ENCODE measurements at places on chromosomes 12 and 14.

- DNase-seq = no peak
Measured at GRCh38 chr12:62106547-62107185, 153.5 kb upstream of the USP15 start.

DNA sequence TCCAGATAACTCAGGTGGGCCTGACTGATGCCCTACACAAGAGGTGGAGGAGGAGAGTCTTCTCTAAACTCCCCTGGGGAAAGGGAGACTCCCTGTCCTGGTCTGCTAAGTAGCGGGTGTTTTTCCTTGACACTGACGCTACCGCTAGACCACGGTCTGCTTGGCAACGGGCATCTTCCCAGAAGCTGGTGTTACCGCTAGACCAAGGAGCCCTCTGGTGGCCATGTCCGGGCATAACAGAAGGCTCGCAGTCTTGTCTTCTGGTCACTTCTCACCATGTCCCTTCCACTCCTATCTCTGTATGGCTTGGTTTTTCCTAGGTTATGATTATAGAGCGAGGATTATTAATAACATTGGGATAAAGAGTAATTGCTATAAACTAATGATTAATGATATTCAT lies 965.5 kb downstream of the TMEM121 start:
- DNase-seq = no peak

- DNase-seq = no peak
Measured at GRCh38 chr12:93733358-93733757, 56.2 kb downstream of the CRADD start.

- no peak for DNase-seq
Measured at GRCh38 chr14:92373336-92373735, 50.4 kb downstream of the SLC24A4 start.

DNA sequence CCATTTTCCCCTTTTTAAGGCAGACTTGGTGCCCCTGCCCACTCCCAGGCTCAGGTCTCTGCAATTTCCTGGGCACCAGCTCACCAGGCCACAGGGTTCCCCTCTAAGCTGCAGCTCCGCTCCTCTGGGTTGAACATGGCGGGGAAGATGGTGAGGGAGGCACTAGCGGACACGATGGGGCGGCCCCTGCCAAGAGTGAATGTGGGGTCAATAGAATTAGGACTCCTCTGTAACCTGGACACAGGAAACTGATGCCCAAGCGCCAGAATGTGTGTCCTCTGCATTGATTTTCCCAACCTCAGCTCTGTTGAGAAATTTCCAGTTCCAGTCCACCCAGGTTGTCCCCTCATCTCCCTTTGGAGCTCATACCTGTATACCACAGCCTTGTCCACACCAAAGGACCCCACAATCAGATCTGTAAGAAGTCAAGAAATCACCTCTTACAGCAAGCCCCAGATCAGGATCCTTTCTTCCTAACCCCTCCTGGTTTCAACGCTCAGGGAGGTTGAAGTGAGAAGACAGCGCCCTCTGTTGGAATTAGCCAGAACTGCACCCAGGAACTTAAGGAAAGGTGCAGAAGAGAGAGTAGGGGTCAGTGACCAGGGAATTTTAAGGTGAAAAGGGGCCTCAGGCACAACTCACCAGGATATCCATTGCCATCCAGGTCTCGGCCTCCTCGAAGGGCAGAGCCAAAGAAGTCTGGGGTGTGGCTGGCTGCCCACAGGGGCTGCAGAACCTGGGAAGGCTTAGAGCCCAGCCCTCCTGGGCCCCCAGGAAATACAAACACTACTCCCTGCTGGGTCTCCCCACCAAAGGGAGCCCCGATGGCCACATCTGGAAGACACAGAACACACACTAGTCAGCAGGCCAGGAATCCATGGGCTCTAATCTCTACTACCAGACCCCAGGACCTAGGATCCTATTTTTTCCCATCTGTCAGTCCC lies 14.7 kb downstream of the ITGA5 start:
- DNase-seq = peak; percentile 54

GRCh38 chr12:46386877-46387629 lies 14.5 kb upstream of the SLC38A2 start:
- peak; percentile 68 for DNase-seq

DNA sequence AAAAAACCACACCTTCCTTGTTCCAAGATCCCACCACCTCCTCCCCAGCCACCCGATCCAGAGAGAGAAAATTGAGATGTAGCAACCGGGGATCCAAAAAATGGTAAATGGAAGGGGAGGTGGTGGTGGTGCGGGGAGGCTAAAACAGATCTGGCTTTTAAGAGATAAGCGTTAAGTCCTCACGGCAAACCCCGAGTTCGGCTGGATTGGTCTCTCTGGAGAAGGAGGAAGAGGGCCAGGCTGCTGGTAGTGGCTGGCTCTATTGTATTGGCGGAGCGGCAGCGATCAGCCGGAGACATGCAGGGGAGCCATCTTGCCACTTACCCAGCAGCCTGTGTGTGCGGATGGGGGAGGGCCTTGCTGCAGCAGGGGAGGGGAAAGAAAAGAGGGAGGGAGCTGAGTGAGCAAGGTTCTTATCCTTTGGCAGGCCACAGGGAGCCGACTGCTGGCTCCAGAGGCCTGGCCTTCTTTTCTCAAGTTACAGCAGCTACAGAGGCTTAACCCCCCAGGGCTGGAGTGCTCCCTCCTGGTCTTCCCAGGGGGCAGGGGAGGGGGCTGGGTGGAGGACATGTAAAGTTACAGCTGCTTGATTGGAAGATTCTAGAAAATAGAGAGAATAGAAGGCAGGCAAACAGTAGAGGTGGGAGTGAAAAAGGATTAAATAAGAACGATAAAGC lies 14.1 kb upstream of the CDH24 start:
- peak; percentile 92 for DNase-seq

- no peak for DNase-seq
Measured at GRCh38 chr14:73783107-73783727, 68.4 kb upstream of the PTGR2 start.

DNA sequence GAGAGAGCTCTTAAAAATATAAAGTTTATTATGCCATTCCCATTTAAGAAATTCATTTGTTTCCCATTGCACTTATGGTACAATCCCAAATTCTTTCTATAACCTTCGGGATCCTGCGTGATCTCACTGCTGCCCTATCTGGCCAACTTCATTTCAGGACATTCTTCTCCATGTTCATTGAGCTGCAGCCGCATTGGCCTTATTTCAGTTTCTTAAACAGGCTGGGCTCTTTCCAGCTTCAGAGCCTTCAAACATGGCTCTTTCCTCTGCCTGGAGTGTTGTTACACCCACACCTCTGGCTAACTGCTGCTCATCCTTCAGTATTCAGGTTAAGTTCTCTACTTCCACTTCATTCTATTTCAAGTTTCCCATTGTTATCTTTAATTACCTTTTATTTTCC lies 58.5 kb upstream of the LRTM2 start:
- no peak for DNase-seq

- DNase-seq = no peak
Measured at GRCh38 chr12:124111006-124111405, 138.0 kb downstream of the ZNF664 start.

DNA sequence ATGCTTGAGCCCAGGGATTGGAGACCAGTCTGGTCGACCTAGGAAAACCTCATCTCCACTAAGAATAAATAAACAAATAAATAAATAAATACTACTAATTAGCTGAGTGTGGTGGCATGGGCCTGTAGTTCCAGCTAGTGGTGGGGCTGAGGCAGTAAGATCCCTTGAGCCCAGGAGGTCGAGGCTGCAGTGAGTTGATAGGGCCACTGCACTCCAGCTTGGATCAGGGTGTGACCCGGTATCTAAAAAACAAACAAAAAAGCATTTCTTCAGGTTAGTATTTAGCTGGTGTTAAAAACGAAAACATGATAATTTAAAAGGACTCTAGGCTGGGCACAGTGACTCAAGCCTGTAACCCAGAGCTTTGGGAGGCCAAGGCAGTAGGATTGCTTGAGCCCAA lies 1.2 kb upstream of the FGD4 start:
- no peak for DNase-seq

- no peak for DNase-seq
Measured at GRCh38 chr14:91361233-91361811, 56.3 kb downstream of the CCDC88C start.

DNA sequence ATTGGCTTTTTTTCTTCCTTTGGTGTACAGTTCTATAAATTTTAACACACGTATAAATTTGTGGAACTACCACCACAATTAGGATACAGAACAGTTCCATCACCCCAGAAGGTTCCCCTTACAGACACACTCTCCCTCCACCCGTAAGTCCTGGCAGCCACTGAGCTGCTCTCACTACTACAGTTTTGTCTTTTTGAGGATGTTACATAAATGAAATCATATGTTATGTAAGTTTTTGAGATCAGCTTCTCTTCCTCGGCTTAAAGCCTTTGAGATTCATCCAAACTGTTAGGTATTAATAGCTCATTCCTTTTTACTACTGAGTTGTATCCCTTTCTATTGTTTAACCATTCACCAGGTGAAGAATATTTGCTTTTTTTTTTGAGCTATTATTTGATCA lies 74.3 kb upstream of the SLC24A4 start:
- DNase-seq = no peak

DNA sequence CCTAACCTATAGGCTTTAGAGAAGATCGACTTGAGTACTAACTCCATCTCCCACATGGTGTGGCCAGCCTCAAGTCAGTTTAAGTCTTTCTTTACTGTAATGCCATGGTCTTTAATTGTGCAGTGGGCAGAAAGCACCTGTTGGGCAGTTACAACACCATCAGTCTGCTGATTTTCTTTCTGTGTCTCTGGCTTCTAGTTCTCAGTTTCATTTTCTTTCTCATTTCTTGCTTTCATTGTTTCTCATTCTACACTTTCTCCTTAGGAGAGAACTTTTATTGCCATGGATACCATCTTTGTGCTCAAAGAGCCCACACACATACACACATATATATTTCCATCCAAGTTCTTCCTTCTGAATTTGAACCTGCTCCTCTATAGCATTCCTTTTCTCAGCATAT lies 96.1 kb upstream of the SLC16A7 start:
- no peak for DNase-seq

- DNase-seq = peak; percentile 96
Measured at GRCh38 chr14:91996948-91997371, 42.9 kb downstream of the TRIP11 start.

DNA sequence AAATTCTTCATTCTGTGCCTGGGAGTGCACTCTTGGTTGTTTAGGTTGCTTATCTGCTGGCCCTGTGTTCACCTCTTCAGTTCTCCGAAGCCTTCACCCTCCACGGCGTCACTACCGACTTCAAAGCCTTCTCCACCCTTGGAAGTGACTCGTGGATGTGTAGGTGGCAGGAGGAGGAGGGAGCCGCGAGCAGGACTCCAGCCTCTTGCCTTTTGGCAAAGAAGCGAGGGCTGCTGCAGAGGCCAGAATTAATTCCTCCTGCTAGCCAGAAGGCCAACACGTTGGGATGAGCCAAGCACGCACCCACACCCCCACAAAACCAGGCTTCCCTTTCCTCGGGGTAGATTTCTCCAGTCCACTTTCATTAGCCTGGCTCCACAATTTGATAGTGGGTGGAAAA lies 86.5 kb downstream of the TBX5 start:
- DNase-seq = peak; percentile 28

- no peak for DNase-seq
Measured at GRCh38 chr14:77153802-77154201, 12.2 kb upstream of the ZDHHC22 start.

DNA sequence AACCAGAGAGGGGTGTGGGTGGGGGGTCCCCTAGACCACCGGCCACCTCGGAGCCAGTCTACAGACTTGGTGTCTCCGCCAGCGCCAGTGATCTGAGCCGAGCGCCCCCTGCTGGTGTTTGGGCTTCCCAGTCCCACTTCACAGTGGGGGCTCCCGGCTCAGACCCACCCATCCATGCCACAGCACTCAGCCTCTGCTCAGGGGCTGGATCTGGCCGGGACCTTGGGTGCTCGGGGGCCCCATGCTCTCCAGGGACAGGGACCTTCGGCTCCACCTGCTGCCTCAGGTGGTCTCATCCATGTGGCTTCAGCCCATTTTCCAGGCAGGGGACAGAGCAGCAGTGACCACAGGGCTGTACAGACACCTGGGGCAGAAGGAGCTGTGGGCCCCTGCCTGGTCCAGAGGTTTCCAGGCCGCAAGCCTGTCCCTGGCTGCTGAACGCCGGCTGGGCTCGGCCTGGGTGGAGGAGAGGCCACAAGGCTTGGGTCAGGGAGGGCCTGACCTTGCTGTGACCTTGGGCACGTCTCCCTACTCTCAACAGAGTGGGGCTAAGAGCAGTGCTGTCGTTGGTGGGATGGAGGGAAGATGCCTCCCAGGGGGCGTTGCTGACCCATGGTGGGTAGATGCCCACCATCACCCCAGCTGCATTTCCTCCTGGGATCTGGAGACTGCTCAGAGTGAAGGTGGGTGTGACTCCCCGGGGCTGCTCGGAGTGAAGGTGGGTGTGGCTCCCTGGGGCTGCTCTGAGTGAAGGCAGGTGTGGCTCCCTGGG lies 86.3 kb downstream of the KIF26A start:
- DNase-seq = no peak

DNA sequence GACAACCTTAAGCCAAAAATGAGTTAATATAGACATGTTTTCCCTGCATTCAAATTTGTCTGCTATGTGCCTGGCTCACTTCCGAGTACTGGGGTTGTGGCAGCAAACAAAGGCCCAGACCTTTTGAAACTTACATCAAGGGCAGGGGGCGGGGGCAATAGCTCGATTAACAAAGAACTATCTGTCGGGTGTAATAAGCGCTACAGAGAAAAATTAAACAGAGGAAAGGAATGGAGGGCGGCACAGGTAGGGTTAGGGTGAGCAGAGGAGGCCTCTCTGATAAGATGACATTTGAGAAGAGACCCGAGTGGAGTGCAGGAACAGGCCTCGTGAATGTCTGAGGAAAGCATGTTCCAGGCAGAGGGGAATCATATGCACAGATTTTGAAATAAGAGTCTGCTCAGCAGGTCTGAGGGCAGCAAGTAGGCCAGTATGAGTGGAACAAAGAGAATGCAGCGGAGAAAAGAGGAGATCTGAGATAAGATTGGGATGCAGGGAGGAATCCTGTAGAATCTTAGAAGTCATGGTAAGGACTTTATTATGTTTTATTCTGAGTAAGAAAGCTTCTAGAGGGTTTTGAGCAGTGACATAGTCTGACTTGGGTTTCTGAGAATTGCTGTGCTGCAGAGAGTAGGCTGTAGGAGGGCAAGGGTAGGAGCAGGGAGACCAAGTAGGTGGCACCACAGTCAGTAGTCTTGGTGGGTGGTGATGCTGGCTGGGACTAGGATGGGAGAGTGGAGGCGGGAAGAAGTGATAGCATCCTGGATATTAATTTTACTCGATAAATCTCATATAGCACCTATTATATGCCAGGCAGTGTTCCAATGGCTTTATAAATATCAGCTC lies 52.6 kb downstream of the BICDL1 start:
- no peak for DNase-seq

DNA sequence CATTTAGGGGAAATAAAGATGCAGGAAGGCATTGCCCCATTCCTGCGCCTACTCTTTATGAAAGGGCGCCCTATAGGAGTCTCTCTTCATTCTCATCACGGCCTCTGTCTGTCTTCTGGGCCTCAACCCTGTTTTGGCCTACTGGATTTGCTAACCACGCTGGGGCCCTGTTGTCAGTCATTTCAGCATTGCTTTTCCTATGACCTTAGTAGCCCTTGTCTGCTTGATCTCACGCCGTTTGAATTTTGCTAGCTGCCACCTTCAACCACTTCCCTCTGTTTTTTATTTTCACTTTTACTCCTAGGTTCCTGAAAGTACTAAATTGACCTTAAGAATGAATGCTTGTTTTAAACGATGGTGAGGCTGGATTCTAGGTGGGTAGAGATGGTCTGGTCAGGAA lies 139.0 kb downstream of the SYNE2 start:
- no peak for DNase-seq

GRCh38 chr14:95464103-95464502 lies 52.3 kb downstream of the SYNE3 start:
- DNase-seq = no peak
